ENCODE measurements at places on chromosomes 1 and 21.

GRCh38 chr1:53398576-53399365, 60.4 kb upstream of the DMRTB1 start:
- DNase-seq, result no peak

DNA sequence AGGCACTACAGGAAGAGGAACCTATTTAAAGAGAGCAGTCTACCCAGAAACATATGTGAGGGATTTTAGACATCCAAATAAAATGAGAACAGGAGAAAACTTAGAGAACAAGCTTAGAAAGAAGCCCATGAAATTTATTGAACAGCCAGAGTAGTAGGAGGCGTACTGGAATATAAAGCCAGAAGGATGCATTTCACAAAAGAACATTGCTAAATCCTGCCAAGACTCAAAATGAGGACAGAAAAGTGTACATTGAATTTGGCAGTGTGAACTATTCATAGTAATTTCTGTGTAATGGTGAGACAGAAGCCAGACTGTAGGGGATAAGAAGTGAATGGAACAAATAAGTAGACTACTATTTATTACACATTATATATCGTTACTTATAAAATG, 22.5 kb downstream of the CEPT1 start:
- DNase-seq, result no peak

DNA sequence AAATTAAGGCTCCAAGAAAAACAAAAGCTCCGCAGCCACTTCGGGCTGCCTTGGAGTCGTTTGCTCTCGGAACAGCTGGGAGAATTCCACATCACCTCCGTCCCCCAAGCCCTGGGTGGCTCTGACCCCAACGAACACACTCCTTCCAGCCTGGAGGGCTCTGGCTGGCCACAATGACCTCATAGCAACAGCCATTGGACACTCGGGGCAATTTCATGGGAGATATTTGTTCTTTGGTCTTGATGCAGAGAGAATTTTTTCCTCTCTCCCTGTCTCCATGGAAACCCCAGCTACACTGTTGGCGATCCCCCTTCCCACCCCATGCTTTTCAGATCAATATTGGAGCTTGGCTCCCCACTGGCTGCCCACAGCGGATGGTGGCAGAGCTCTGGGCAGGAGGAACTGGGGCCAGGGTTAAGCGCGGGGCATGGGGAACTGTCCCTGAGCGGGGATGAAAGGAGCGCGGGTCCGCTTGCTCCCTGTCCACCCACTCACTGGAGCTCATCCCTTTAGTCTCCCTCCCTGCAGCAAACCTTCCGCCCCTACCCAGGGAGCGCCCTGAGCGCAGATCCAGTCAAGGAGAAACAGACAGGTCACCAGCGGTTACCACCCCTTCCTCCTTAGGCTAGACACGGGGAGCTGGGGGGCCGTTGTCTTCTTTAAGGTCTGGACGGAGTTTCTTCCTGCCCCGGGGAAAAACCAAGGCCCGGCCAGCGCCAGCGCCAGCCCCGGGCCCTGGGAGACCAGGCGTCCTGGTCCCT, 1.2 kb downstream of the WNT4 start:
- no peak for DNase-seq

- no peak for DNase-seq
Measured at GRCh38 chr1:30934613-30935012, 26.1 kb upstream of the SDC3 start.

GRCh38 chr21:25929856-25930520, 195.2 kb downstream of the GABPA start:
- DNase-seq, result no peak

GRCh38 chr1:91550961-91551360, 50.3 kb downstream of the CDC7 start:
- DNase-seq, result peak; percentile 46

DNA sequence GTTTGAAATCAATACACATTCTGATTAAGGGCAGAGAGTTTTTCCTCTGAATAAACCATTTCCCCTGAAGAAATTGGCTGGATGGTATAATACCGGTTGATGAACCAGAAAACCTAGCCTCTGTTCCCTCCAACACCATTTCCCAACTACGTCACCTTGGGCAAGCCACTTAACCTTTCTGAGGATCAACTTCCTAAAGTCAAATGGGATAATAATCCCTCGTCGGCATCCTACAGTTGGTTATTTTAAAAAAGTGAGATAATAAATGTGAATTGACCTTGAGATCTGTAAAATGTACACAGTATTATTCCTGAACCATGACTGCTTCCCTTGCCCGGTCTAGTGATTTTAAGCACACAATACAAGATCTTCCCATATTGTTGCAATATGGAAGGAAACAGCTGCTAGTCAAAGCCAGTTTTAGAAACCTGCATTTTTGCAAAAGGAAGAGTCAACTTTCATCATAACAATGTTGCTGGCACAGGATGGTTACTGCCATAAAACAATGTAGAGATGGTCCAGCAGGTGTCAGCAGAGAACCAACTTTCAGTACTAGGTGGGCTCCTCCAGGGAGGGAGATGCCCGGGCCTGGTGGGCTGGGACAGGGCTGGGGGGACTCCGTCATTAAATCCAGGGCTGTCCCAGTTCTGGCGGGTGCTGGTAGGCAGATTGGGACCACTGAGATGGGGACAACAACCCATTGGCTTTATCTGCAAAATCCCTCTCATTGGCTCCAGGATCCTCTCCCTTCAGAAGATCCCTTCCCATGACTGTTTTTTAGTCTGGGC, 5.2 kb upstream of the HLX start:
- no peak for DNase-seq

DNA sequence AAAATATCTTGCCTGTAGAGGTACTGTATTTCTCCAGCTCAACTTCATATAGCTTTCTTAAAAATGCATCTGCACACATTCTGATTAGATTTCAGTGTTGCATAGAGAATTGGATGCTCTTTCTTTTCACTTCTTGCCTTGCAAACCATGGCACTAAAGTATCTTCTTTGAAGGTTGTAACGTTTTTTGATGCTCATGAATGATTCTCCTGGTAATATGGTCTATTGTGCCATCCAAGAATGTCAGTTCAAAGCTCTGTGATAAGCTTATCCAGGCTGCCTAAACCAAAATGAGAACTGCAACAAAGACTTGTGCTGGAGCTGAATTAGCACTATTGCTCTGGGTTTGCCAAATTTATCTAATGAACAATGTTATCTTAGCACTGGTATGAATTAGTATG, 1.9 kb downstream of the SGIP1 start:
- no peak for DNase-seq

DNA sequence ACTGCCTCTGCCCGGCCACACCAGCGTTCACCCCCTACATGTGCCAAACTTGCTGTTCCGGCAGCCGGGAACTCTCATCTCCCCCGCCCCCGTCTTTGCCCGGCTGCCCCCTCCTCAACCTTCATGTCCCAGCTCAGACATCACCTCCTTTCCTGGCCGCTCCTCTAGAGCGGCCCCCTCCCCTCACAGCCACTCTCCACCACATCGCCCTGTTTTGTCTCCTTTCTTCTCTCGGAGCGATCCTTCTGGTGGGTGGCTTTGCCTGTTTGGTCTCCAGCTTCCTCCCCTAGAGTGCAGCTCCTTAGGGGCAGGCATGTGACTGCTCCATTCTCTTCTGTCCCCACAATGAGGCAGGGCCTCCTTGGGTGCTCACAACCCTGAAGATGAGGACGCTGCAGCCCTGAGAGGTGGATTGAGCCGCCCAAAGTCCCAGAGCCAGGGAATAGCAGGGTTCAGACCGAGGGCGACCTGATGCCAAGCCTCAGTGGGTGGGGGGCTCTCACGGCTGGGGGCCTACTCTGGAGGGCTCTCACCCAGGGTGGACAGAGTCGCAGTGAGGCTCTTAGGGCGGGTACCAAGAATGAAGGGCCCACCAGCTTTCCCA, 44.9 kb upstream of the ECE1 start:
- DNase-seq, result no peak

DNA sequence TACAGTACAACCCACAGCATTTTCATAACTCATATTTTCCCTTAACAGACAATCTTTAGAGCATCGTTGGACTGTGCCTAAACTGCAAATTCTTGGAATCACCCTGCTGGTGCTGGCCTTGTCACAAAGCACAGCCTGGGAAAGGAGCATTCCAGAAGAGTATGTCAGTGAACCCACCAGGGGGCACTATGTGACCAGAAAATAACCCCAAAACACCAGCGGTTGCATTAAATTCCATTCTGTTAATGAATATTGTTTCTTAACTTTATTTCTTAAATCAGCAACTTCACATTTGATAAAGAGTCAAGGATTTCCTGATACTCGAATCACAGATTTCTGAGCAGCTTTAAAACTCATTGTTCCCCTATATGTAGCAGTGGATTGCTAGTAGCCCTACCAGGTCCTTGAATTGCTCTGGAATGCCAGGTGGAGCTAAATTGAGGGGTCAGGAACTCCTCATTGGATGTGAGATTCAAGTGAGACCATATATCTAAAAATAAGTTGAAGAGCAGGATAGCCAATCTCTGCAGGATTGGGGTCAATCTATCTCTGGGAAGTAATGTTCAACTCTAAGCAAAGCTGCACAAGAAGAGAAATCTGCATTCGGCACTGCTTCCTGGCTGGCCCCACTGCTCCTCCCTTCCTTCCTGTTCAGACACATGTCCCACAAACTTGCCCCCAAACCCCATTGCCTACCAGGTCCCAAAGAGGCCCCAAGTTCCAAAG, 12.7 kb upstream of the RAB4A start:
- peak; percentile 79 for DNase-seq

- DNase-seq, result no peak
Measured at GRCh38 chr1:171422511-171422910, 62.8 kb upstream of the PRRC2C start.

- no peak for DNase-seq
Measured at GRCh38 chr1:14997646-14998276, 155.8 kb upstream of the TMEM51 start.

DNA sequence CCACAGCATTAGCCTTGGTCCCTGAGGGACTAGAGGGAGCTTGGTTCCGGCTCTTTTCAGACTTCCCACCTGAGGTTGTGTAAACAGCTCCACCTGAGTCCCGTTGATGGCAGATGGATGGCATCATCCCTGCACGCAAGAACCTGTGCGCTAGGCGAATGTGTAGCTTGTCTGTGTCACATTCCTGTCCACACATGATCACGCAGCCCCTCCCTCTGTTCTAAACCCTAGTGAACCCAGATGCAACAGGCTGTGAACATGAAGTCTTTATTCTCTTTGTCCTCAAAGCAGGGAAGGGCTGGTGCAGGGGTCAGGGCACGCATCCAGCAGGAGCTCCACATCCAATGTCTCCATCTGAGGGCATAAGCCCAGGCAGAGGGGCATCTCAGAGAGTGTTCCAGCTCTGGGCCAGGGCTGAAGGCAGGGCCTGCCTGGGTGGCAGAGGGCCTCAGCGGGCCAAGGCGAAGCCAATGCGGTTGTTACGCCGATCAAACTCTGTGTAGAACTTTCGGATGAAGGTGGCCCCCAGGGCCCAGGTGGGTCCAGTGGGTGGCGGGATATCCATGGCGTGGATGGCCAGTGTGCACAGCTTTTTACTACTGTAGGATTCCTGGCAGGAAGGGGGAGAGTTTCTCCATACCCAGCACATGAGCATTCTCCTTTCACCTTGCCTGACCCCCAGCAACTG, 2.9 kb upstream of the ETNK2 start:
- no peak for DNase-seq

- no peak for DNase-seq
Measured at GRCh38 chr1:119652587-119652986, 4.5 kb upstream of the ZNF697 start.

DNA sequence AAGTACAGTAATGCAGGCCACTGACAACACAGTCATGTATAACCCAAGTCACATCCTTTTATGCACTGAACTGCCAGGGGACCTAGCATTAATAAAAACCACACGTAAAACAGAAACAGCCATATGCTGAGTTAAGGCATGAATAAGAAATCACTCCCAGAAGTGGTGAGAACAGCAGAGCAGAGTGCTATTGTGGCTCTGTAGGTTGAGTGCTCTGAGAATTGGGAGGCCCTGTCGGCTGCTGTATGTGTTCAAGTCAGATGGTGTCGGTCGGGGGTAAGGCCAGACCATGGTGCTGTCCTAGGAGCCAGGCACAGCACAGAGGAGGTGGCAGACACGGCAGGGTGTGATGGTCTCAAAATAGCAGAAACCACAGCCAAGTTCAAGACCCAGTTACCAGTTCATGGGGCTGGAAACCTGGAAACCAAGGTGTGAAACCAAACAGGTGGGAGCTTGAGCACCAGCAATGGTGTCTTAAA, 126.6 kb upstream of the COA6 start:
- DNase-seq, result no peak

- no peak for DNase-seq
Measured at GRCh38 chr1:242828828-242829227, 304.3 kb upstream of the PLD5 start.

GRCh38 chr21:27382404-27382803, 415.5 kb upstream of the ADAMTS5 start:
- no peak for DNase-seq

DNA sequence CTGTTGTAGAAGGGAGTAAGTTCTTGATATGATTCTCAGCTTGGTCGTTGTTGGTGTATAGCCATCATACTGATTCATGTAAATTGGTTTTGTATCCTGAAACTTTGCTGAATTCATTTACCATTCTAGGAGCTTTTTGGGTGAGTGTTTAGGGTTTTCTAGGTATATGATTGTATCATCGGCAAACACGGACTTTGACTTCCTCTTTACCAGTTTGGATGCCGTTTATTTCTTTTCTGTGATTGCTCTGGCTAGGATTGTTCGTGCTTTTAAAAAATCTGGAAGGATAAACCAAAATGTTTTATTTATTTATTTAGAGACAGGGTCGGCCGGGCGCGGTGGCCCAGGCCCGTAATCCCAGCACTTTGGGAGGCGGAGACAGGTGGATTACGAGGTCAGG, 20.6 kb downstream of the RRP1B start:
- DNase-seq, result no peak

GRCh38 chr1:212315907-212316306, 30.7 kb downstream of the PPP2R5A start:
- peak; percentile 33 for DNase-seq
